GM23248 (cell line): ENCODE measurements at places on chromosomes 2 and 18. TPM values are rescaled to one million over a fixed set of nuclear protein-coding genes. Genes with fewer than 3 reads are reported as not detected.

GRCh38 chr18:22253676-22254075 is 84.3 kb downstream of the GATA6 start:
- DNase-seq = no peak
- H3K36me3 ChIP-seq = no peaks in the 10 kb centered on the region
- no peak overlapping the region for H3K4me3 ChIP-seq
- H3K27me3 ChIP-seq = 0 out of 2 replicates have a peak, but pooled peaks cover under 1% of the 10 kb centered on the region
- no peaks in the 10 kb centered on the region; the same call in 1 of the 2 replicates for H3K4me1 ChIP-seq
- H3K27ac ChIP-seq = no peak overlapping the region

NOP58 gene
- 66.8 and 68.1 TPM in 2 replicates for polyA plus RNA-seq

DNA sequence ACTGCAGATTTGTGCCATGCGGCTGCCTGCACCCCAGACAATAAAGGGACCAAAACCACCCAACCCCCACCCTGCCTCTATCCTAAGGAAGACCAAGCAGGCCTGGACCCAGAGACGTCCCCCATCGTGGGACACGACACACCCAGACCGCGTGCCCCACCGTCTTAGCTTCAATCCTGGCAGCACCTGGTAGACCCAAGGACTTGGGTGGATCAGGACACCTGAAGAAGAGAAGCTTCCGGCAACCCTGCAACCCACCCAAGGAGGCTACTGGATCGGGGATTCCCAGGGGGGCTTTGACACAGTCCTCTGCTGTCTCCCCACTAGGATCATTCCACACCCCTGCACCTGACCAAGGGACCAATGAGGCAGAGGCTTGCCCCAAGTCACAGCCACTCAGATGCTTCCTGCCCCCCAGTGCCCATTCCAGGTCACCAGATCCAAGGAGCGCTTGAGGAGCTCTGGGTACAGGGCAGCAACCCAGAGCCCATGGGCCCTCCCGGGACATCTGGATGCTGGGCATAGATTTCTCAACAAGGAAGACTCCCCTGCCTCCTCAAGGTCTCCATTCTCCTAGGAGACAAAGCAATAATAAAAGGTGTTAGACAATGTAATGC is 3.6 kb downstream of the ALPI start:
- H3K27me3 ChIP-seq = peaks cover 43% of the 10 kb centered on the region
- H3K4me1 ChIP-seq = no peaks in the 10 kb centered on the region
- H3K36me3 ChIP-seq = no peaks in the 10 kb centered on the region
- H3K4me3 ChIP-seq = no peak overlapping the region

GRCh38 chr2:10963155-10963554 is 51.4 kb downstream of the KCNF1 start:
- H3K4me1 ChIP-seq = peaks cover 24% of the 10 kb centered on the region
- no peaks in the 10 kb centered on the region for H3K36me3 ChIP-seq
- peak; percentile 31 for DNase-seq
- H3K27me3 ChIP-seq = no peaks in the 10 kb centered on the region

OSR1 gene
- 21.1 and 22.7 TPM in 2 replicates for polyA plus RNA-seq

- no peaks in the 10 kb centered on the region for H3K4me1 ChIP-seq
- DNase-seq = no peak
- H3K36me3 ChIP-seq = no peaks in the 10 kb centered on the region
These were observed 38.8 kb upstream of the OTOS start for GRCh38 chr2:240179186-240179815.

DNA sequence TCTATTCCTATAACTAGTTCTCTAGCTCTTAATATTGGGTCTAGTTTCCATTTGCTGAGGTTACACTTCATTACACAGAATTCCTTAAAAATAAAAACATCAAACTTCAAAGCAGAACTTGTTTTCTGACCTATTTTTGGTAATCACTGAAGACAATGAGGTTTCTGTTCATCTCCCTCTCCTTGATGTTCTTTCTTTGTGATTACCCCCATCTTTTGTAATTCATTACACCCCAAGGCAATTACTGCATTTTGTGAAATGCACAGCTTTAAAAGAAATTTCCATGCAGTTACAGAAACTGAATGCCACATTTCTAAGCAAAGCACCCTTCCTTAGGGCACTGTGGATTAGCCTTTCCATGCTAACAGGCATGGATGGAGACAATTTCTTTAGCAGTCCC is 363.2 kb upstream of the RND3 start:
- no peaks in the 10 kb centered on the region for H3K36me3 ChIP-seq
- no peak for DNase-seq
- no peak overlapping the region for H3K27ac ChIP-seq
- H3K4me3 ChIP-seq = no peak overlapping the region

IGFBP2 gene
- 5.6 and 12.6 TPM in 2 replicates for polyA plus RNA-seq

DNA sequence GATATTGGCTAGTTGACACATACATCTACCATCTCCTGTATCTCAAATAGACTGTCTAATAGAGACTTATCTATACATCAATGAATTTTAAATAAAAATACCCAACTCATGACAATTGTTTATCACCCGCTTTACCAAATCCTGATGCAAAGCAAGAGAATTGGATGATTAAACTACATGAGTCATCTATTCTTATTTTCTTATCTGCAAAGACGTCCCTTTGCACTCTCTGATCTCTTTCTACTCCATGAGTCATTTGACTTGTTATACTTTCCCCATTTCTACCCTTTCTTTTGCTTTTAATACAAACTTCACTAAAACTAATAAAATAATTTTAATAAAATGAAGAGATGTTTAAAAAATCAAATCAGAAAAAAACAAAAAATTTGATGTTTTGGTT is 261.7 kb upstream of the MAP2 start:
- no peak overlapping the region for H3K27ac ChIP-seq
- no peaks in the 10 kb centered on the region for H3K36me3 ChIP-seq

AKAIN1 gene
- polyA plus RNA-seq = not detected in 2 replicates

DNA sequence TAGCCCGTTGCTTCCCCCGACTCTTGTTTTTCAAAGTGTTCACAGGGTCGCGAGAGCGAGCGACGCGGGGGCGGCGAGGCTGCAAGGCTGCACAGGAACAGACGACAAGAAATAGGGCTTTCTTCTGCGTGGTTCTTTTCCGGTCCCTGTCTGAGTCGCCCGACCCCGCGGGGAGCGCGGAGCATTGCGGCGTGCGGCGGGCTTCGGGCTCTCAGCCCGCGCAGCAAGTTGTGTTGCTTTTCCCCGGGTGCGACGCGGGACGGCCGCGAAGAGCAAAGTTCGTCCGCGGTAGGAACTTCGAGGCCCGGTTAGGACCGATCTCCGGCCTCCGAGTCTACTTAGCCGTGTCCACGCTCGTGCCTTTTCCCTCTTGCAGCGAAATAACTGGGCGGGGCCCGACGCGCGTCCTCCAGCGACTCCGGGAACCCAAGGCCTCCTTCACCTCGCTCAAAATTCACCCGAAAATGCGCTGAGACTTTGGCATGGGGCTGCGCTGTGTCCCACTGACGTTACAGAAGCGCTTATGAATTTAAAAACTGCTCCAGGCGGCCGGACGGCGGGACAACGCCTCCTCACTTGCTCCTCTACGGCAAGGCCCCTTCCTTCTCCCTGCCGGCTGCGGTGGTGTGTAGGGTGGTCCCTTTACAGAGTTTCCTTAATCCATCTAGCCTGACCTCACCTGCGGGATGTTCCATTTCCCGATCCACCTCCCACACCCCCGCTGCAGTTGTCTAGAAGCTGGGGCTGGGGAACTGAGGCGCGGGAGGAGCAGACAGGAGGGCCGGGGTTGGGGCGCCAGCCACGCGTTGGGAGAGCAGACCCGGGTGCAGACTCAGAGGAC is 1.5 kb upstream of the BCL2L11 start:
- no peak overlapping the region for H3K4me3 ChIP-seq
- peaks cover 3% of the 10 kb centered on the region; the same call in 1 of the 2 replicates for H3K4me1 ChIP-seq
- H3K27me3 ChIP-seq = peaks cover 29% of the 10 kb centered on the region
- no peaks in the 10 kb centered on the region for H3K36me3 ChIP-seq
- no peak overlapping the region for H3K27ac ChIP-seq

NDUFS1 gene
- polyA plus RNA-seq = 49.8 and 52.0 TPM in 2 replicates

ERBB4 gene
- not detected in 2 replicates for polyA plus RNA-seq

DNA sequence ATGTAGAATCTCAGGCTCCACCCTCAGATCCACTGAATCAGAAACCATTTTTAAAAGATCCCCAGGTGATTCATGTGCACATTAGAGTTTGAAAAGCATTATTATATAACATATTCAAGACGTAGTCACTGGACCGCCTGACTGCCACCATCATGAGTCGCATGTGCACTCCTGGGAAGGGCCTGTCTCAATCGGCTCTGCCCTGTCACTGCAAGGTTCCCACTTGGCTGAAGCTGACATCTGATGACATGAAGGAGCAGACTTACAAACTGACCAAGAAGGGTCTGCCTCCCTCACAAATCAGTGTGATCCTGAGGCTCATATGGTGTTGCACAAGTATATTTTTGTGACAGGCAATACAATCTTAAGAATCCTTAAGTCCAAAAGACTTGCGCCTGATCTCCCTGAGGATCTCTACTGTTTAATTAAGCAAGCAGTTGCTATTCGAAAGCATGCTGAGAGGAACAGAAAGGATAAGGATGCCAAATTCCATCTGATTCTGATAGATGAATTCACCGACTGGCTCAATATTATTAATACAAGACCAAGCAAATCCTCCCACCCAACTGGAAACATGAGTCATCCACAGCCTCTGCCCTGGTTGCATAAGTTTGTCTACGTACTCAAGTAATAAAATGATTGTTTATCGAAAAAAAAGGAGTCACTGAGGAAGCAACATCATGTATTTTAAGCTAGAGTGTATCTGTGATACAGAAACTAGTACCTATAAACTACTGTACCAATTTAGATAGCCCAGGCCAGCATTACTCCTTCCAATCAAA is 26.2 kb downstream of the ATAD2B start:
- no peaks in the 10 kb centered on the region for H3K27me3 ChIP-seq
- H3K36me3 ChIP-seq = no peaks in the 10 kb centered on the region
- DNase-seq = peak; percentile 91
- H3K4me1 ChIP-seq = peaks cover 43% of the 10 kb centered on the region
- peak overlapping the region; percentile 49 for H3K4me3 ChIP-seq

HOXD13 gene
- 1.9 and 2.4 TPM in 2 replicates for polyA plus RNA-seq

MC2R gene
- not detected in 2 replicates for polyA plus RNA-seq

SIX2 gene
- polyA plus RNA-seq = 0.19 and 0.22 TPM in 2 replicates

DNA sequence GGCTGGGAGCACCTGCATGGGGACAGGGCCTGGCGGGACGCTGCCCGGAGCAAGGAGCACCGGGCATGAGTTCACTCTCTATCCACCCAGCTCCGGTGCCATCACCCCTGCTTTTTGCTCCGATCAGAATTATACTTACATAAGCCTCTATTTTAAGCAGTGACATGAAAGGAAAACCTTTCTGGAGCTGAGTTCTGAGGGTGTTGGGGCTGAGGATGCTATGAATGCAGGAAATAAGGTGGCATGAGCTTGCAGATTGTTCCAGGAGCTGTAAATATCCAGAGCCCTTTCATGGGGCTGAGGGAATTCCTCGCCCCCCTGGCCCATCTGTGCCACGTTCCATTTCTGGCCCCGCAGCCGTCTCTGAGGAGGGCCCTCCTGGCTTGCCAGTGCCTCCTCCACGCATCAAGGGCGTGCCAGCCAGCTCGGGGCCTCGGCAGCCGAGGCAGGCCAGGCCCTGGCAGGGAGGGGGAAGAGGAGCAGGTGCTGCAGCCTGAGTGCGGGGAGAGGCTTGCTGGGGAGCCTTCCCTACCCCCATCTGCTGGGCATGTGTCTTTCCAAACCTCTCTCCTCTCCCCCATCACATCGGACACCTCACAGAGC is 91.7 kb upstream of the MCFD2 start:
- peaks cover 18% of the 10 kb centered on the region for H3K4me1 ChIP-seq
- H3K27ac ChIP-seq = no peak overlapping the region
- no peak for DNase-seq
- no peak overlapping the region for H3K4me3 ChIP-seq
- peaks cover 39% of the 10 kb centered on the region for H3K36me3 ChIP-seq
- no peaks in the 10 kb centered on the region for H3K27me3 ChIP-seq

TACR1 gene
- polyA plus RNA-seq = 0.05 and 0.65 TPM in 2 replicates

SP140L gene
- polyA plus RNA-seq = 11.1 and 11.5 TPM in 2 replicates

DNA sequence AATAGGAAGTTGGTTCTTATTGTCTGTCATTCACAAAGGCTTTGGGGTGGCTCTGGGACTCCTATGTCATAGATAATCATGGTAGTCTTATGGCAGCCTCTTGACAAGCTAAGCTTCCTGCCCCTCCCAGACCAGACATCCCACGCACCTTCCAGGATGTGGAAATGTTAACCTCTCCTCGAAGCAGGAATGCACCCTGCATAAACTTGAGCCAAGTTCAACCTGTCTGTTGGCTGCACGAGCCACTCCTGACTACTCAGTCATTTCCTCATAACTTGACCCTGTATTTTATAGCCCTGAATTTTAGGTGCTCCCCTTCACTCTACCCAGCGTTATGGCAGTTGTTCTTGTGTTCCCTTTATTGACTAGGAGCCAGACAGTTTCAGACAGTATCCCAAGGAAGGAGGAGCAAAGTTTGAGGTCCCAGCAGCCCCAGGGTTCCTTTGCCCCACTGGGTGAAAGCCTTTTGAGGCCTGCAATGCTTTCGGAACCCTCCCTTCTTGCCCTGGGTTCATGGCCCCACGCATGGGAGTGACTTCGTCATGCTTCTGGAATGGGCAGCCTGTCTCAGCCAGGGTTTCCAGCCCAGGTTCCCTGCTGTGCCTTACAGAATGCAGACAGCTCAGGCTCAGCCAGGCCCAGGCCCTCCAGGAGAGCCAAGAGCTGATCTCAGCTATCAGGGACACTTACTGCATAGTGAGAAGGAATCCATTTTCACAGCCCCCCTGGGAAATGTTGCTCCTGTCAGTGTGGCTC is 15.6 kb upstream of the INO80C start:
- H3K27ac ChIP-seq = peak overlapping the region; percentile 75
- DNase-seq = peak; percentile 95
- H3K36me3 ChIP-seq = no peaks in the 10 kb centered on the region
- H3K4me1 ChIP-seq = peaks cover 40% of the 10 kb centered on the region

DNA sequence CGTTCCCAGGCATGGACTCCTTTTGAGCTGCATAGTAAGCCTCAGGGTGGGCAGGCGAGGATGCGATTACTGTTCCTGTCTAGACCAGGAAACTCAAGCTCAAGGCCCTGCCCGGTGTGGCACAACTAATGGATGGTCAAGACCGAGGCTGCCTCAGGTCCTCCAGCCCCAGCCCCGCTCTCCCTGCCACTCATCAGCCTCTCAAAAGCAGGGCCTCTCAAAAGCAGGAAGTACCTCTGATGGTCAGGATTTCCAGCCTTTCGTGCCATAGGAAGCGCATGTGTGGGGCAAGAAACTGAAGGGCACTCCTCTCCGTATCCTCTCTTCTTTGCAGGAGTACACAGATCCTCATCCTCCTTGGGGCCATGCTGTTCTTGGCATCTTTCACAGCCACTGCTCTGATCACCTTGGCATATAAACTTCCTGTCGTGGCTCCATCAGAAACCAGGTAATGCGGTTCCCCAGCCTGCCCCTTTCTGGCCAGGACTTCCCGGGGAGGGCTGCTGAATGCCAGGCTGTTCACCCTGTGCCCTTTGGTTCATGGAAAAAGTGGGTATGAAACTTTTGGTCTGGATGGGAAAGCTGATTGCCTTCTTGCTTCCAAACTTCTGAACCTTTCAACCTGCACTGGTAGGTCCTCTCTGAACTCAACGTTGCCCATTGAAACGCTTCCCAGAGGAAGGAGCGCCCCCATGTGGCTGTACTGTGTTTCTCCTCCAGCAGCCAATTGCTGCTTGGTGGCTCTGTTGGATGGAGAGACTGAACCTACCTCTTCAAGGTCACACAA is 82.8 kb upstream of the SEC11C start:
- H3K27ac ChIP-seq = no peak overlapping the region
- H3K27me3 ChIP-seq = no peaks in the 10 kb centered on the region
- no peaks in the 10 kb centered on the region for H3K36me3 ChIP-seq
- peaks cover 10% of the 10 kb centered on the region for H3K4me1 ChIP-seq
- DNase-seq = peak; percentile 77

SERPINB13 gene
- not detected in 2 replicates for polyA plus RNA-seq

- no peaks in the 10 kb centered on the region for H3K36me3 ChIP-seq
- H3K27me3 ChIP-seq = no peaks in the 10 kb centered on the region
- H3K4me3 ChIP-seq = no peak overlapping the region
- peak; percentile 62 for DNase-seq
- H3K27ac ChIP-seq = peak overlapping the region; percentile 22
These were observed 117.7 kb downstream of the SATB2 start for GRCh38 chr2:199339891-199340605.
